ENCODE measurements at places on chromosomes 6 and 20. TPM values are rescaled to one million over a fixed set of nuclear protein-coding genes. Genes with fewer than 3 reads are reported as not detected.

- DNase-seq, result no peak
- H3K4me3 ChIP-seq, result no peak overlapping the region
- no peak overlapping the region for H3K27ac ChIP-seq
- H3K36me3 ChIP-seq, result no peaks in the 10 kb centered on the region
Observed at GRCh38 chr6:67875877-67876383, 759.2 kb upstream of the ADGRB3 start.

DNA sequence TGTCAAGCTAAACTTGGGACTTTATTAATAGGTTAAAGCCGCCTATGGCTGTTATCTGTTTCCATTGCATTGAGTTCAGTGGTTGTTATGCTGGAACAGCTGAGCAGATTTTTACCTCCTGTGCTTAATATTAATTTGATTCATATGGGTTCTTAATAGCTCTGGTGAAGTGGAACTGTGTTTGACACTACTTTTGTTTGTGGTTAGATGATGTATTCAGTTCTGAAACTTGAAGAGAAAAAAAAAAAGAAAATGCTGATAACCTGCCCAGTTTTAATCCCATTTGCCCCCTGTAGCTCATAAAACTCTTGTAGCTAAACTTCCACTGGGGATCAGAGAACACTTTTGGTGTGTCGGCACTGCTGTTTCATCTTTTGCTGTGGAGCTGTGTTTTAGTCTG lies 117.8 kb downstream of the ZDHHC14 start:
- no peaks in the 10 kb centered on the region for H3K27me3 ChIP-seq
- no peaks in the 10 kb centered on the region for H3K36me3 ChIP-seq
- DNase-seq, result no peak
- peaks cover 19% of the 10 kb centered on the region for H3K4me1 ChIP-seq
- no peak overlapping the region for H3K27ac ChIP-seq

DNA sequence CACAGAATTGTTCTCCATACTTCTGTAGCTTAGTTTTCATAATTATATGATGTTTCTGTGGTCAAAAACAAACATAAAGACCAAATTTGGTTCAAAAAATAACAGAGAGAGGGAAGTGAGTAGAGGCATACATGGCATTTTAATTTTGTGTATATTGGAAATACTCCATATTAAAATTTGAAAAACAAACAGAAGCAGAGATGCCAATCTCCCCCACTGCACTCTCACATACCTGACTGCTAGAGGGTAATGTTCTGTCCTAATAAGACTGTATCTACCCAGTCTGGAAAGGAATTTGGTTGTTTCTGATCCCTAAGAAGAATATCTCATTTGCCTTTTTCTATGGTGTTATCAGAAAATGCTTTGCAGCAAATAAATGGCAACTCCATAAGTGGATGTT lies 959.0 kb upstream of the FLRT3 start:
- H3K27me3 ChIP-seq, result no peaks in the 10 kb centered on the region
- H3K27ac ChIP-seq, result no peak overlapping the region
- no peak overlapping the region for H3K4me3 ChIP-seq
- DNase-seq, result peak; percentile 4
- no peaks in the 10 kb centered on the region for H3K4me1 ChIP-seq

- no peak overlapping the region for H3K27ac ChIP-seq
- H3K36me3 ChIP-seq, result peaks cover 11% of the 10 kb centered on the region
- H3K4me1 ChIP-seq, result no peaks in the 10 kb centered on the region
- no peak for DNase-seq
Observed at GRCh38 chr6:158311626-158312025, 639 bp upstream of the TULP4 start.

GRCh38 chr6:149477544-149477943 lies 7.3 kb downstream of the ZC3H12D start:
- H3K4me1 ChIP-seq, result peaks cover 12% of the 10 kb centered on the region
- H3K36me3 ChIP-seq, result no peaks in the 10 kb centered on the region
- H3K27ac ChIP-seq, result no peak overlapping the region
- H3K4me3 ChIP-seq, result no peak overlapping the region

DNA sequence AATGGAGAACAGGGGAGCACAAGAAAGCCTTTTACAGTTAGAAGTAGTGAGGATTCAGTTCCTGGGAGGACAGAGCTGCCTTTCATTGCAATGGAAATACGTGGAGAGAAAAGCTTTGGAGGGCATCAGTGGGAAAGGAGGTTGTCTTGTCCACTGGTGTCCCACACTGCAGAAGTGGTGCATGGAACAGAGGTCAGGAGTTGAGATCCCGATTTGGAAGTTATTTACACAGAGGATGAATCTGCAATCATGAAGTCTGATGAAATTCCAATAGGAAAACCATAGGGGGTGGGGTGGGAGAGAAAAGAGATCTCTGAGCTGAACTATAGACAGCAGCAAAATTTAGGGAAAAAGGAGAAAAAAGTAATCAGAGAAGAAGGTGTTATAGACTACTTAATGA lies 33.6 kb downstream of the ADGRG6 start:
- H3K4me3 ChIP-seq, result no peak overlapping the region
- no peaks in the 10 kb centered on the region for H3K36me3 ChIP-seq
- no peak overlapping the region for H3K27ac ChIP-seq
- DNase-seq, result no peak
- H3K4me1 ChIP-seq, result peaks cover 38% of the 10 kb centered on the region

DNA sequence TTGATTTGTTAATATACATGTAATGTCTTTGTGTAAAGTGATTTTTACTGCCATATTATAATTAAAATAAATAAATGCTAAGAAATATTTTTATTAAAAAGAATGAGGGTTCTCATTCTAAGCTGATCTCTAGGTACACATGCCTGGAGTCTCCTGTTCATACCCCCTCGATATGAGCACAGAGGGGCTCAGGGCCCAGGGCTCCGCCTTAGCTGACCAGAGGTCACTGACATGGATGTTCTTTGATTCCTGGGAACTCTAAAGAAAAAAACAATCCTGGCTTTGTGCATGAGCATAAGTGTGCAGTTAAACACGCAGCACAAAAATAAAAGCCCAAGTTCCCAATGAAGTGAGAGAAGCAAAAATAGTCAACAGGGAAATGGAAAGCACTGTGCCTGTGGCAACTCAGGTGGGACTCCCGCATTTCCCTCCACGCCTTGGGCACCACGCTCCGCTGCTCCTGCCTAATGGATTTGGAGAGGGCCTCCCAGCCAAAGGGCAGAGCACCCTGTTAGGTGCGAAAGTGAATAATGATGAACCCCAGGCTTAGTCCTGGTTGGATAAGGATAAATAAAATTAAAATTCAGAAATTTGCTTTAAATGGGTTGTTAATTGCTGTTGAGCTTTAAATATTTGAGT lies 33.3 kb upstream of the QKI start:
- H3K27me3 ChIP-seq, result no peaks in the 10 kb centered on the region
- H3K4me3 ChIP-seq, result no peak overlapping the region
- H3K4me1 ChIP-seq, result no peaks in the 10 kb centered on the region
- DNase-seq, result no peak
- no peak overlapping the region for H3K27ac ChIP-seq
- H3K36me3 ChIP-seq, result no peaks in the 10 kb centered on the region

GRCh38 chr20:16898433-16898832 lies 150.3 kb downstream of the OTOR start:
- no peaks in the 10 kb centered on the region for H3K4me1 ChIP-seq
- DNase-seq, result no peak
- H3K36me3 ChIP-seq, result no peaks in the 10 kb centered on the region
- no peak overlapping the region for H3K4me3 ChIP-seq

GRCh38 chr6:90411292-90411781 lies 114.7 kb upstream of the BACH2 start:
- H3K27ac ChIP-seq, result no peak overlapping the region
- H3K4me3 ChIP-seq, result no peak overlapping the region
- H3K36me3 ChIP-seq, result no peaks in the 10 kb centered on the region
- peaks cover 6% of the 10 kb centered on the region for H3K4me1 ChIP-seq
- no peak for DNase-seq

DNA sequence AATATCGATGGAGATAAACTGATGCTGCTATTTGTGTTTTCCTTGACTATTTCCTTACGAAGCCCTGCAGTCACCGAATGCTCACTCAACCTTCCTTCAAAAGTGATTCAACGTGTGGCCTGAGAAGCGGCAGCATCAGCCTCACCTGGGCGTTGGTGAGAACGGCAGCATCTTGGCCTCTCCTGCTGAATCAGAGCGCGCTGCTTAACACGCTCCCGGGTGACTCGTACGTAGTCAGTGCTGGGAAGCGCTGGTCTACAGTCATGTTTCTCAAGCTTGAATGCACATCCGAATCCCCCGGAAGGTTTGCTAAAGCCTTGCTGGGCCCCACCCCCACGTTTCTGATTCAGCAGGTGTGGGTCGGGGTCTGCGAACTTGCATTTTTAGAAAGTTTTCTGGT lies 214.1 kb upstream of the RREB1 start:
- no peaks in the 10 kb centered on the region for H3K36me3 ChIP-seq
- H3K4me1 ChIP-seq, result no peaks in the 10 kb centered on the region
- no peak overlapping the region for H3K4me3 ChIP-seq
- H3K27me3 ChIP-seq, result no peaks in the 10 kb centered on the region
- no peak overlapping the region for H3K27ac ChIP-seq

DNA sequence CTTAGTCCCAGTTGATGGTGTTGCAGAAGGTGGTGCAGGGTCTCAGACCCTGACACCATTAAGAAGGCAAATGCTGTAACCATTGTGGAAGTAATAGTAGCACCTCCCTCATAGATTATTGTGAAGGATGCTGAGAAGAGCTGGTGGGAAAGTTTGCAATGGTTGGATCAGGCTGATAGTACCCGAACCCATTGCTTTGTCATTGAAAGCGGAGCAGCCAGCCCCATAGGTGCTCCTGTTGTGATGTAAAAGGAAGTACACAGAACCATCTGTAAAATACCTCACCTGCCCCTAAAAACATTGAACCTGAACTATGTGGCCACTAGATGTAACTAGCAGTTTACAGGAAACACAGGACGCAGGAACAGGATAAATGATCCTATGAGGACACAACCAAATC lies 31.5 kb downstream of the RIOK1 start:
- H3K4me1 ChIP-seq, result peaks cover 22% of the 10 kb centered on the region
- no peak overlapping the region for H3K4me3 ChIP-seq
- no peak overlapping the region for H3K27ac ChIP-seq
- DNase-seq, result no peak

GRCh38 chr6:170177772-170178560 lies 112.9 kb downstream of the DLL1 start:
- no peak overlapping the region for H3K4me3 ChIP-seq
- H3K27ac ChIP-seq, result no peak overlapping the region
- H3K36me3 ChIP-seq, result no peaks in the 10 kb centered on the region
- no peaks in the 10 kb centered on the region for H3K4me1 ChIP-seq
- H3K27me3 ChIP-seq, result no peaks in the 10 kb centered on the region

DNA sequence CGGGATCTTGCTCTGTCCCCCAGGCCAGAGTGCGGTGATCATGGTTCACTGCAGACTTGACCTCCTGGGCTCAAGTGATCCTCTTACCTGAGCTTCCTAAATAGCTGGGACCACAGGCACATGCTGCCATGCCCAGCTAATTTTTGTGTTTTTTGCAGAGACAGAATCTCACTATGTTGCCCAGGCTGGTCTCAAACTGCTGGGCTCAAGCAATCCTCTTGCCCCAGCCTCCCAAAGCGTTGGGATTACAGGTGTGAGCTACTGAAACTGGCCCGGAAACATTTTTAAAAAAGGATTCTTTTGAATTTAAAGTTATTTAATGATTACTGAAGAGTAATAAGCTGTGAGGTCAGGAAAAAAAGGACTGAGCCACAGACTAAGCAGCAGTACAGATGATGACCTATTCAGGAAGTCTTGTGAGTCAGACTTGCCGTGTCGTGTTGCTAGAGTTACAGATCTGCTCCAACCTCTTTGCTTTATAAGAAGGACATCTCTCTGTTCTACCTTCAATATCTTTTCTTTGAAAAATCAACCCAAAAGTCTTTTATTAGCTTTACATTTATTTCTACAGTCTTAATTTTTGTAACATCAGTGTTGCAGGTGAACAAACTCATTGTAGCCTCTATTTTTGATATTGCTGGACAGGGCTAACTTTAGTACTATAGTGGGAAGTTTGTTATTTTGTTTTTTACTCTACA lies 108.7 kb downstream of the NCOA3 start:
- no peak for DNase-seq
- H3K36me3 ChIP-seq, result no peaks in the 10 kb centered on the region
- peak overlapping the region; percentile 3 for H3K27ac ChIP-seq
- H3K27me3 ChIP-seq, result no peaks in the 10 kb centered on the region
- peaks cover 19% of the 10 kb centered on the region for H3K4me1 ChIP-seq
- no peak overlapping the region for H3K4me3 ChIP-seq

DNA sequence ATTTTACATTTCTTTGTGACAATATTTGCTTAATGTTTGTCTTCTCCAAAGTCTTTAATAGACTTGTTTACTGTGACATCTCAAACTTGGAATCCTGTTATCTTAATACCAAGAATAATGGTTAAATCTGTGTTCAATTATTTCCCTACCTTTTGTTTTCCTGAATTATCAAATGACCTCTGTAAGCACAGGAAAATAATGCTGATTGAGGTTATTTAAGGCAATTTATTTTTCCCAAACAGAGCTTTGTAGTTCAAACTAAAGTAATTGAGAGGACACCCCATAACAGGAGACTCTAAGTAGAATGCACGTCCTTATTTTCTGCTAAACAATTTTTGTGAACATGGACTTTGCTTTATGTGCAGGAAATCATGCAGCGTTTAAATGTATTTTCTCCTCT lies 195.0 kb downstream of the BTBD3 start:
- no peaks in the 10 kb centered on the region for H3K36me3 ChIP-seq
- H3K27me3 ChIP-seq, result no peaks in the 10 kb centered on the region
- no peak overlapping the region for H3K27ac ChIP-seq
- H3K4me1 ChIP-seq, result no peaks in the 10 kb centered on the region

GRCh38 chr6:15404685-15404980 lies 158.8 kb downstream of the JARID2 start:
- H3K4me1 ChIP-seq, result peaks cover 27% of the 10 kb centered on the region
- no peaks in the 10 kb centered on the region for H3K27me3 ChIP-seq
- H3K4me3 ChIP-seq, result no peak overlapping the region
- H3K27ac ChIP-seq, result no peak overlapping the region

GRCh38 chr6:47834196-47834595 lies 52.4 kb downstream of the OPN5 start:
- no peak overlapping the region for H3K4me3 ChIP-seq
- H3K36me3 ChIP-seq, result no peaks in the 10 kb centered on the region
- H3K27me3 ChIP-seq, result no peaks in the 10 kb centered on the region
- H3K4me1 ChIP-seq, result no peaks in the 10 kb centered on the region

GRCh38 chr20:56801971-56802755 lies 173.1 kb downstream of the TFAP2C start:
- H3K36me3 ChIP-seq, result no peaks in the 10 kb centered on the region
- no peak overlapping the region for H3K4me3 ChIP-seq
- H3K27me3 ChIP-seq, result peaks cover 14% of the 10 kb centered on the region
- DNase-seq, result peak; percentile 41
- peaks cover 10% of the 10 kb centered on the region for H3K4me1 ChIP-seq

- DNase-seq, result no peak
- no peaks in the 10 kb centered on the region for H3K36me3 ChIP-seq
- H3K4me3 ChIP-seq, result no peak overlapping the region
- peaks cover 7% of the 10 kb centered on the region for H3K27me3 ChIP-seq
Observed at GRCh38 chr6:70396163-70396562, 17.1 kb upstream of the FAM135A start.

GRCh38 chr6:20700375-20700774 lies 166.1 kb downstream of the CDKAL1 start:
- H3K27ac ChIP-seq, result no peak overlapping the region
- H3K27me3 ChIP-seq, result no peaks in the 10 kb centered on the region
- no peak for DNase-seq
- H3K36me3 ChIP-seq, result no peaks in the 10 kb centered on the region
- no peak overlapping the region for H3K4me3 ChIP-seq

Gene SLC44A4
- 121 TPM for total RNA-seq

Gene POU3F2
- total RNA-seq, result not detected

Gene RHAG
- 5.7 TPM for total RNA-seq

Gene TSBP1
- not detected for total RNA-seq

Gene RNGTT
- 25.0 TPM for total RNA-seq

Gene LY86
- total RNA-seq, result 5.2 TPM

Gene NUDT3
- 38.5 TPM for total RNA-seq

Gene IMPG1
- total RNA-seq, result not detected
